ENCODE measurements at places on chromosomes 6 and 20.
A peak's percentile ranks its signal among the peaks of the same experiment; 100 is the strongest.

DNA sequence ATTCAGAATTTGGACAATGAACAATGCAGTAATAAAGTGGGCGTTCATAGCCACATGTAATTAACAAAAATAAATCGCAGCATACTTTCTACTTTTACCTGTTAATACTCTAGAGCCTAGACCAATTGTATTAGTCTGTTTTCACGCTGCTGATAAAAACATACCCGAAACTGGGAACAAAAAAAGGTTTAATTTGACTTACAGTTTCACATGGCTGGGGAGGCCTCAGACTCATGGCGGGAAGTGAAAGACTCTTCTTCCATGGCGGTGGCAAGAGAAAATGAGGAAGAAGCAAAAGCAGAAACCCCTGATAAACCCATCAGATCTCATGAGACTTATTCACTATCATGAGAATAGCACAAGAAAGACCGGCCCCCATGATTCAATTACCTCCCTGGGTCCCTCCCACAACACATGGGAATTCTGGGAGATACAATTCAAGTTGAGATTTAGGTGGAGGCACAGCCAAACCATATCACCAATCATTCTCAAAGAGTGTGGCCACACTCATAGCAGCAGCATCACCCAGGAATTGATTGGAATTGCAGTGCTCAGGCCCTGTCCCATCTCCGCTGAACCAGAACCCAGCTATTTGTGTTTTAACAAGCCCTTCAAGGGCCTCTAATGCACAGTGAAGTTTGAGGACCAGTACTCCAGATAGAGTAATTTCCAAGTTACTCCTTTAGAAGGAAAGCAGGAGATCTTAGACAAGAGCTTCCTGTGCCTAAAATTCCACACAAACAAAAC lies 650.0 kb downstream of the KIF16B start:
- DNase-seq: no peak

GRCh38 chr20:58141496-58141895 lies 87.0 kb downstream of the ANKRD60 start:
- no peak for DNase-seq

GRCh38 chr6:3726421-3726820 lies 25.1 kb downstream of the PXDC1 start:
- DNase-seq: no peak

DNA sequence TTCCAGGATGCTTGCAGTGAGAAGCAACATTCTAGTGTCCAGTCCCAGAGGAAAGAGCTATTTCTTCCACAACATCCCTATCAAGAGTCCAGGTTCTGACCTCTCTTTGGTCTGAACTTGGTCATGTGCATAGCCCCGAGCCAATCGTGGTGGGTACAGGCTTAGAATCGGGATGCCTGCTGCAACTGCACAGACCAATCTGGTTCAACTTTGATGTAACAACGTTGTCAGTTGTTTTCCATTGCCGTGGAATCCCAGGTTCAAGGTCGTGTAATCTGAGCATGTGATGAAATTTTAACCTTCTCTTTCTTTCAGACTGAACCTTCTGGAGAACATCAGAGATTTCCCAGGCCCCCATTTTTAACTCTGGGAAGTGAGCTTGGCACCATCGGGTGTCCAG lies 130.5 kb downstream of the ANKRD60 start:
- no peak for DNase-seq

DNA sequence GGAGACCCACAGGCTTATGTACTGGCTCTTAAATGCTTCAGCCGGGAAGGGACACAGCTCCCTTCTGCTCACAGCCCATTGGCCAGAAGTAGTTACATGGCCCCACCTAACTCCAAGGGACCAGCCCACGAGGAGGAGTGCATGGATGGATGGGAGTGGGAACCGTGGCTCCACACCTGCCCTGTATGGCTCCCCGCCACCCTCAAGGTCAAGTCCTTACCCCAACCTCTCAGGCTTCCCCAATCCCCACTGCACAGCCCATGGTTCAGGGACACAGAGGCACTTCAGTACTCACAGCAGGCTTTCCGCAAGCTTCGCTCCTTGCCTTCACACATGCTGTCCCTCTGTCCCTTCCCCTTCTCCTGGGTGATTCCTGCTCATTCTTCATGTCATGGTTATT lies 137.9 kb upstream of the KCNG1 start:
- no peak for DNase-seq

- no peak for DNase-seq
These were observed 97.3 kb downstream of the TBC1D32 start for GRCh38 chr6:121236984-121237383.

GRCh38 chr20:23612396-23612795 lies 6.7 kb upstream of the CST9 start:
- no peak for DNase-seq

DNA sequence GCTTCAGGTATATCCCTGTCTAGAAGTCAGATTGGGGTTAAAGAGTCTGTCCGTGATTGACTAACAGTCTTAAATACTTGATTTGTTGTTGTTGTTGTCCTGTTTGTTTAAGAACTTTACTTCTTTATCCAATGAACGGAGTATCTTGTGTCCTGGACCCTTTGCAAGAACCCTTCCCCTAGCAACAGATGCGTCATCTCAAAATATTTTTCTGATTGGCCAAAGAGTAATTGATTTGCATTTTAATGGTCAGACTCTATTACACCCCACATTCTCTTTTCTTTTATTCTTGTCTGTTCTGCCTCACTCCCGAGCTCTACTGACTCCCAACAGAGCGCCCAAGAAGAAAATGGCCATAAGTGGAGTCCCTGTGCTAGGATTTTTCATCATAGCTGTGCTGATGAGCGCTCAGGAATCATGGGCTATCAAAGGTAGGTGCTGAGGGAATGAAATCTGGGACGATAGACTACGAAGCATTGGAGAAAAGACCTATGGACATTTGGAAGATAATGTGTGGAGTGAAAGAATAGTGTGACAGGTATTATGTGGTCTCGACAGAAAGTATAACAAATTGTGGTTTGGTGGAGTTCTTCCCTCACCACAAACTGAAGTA lies at the start of gene HLA-DRA:
Gene HLA-DRA, plus strand, starts transcription at position 286 of the 613 bp plus-strand sequence. Its CDS starts 64 bp downstream, at position 350.
- DNase-seq: peak; percentile 80

GRCh38 chr6:10412461-10413261 lies 2.2 kb downstream of the TFAP2A start:
- peak; percentile 62 for DNase-seq

DNA sequence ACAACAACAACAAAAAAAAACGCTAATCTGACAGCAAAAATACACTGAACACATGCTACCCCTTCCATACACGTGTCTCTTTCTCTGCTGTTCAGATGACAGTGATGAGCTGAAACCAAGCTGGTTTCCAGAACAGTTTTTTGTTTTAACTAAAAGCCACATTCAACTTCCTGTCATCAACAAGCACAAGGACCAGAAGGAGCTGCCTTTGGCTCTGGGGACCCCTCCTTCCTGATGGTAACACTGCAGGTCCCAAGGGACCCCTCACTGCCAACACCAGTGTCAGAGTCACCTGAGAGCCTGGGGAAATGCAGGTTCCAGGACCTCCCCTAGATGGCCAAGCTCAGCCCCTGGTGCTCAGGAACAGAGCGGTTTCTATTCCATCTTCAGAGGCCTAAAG lies 6.0 kb downstream of the CST7 start:
- DNase-seq: no peak

GRCh38 chr20:62776692-62777527 lies 19.4 kb upstream of the MRGBP start:
- DNase-seq: no peak

GRCh38 chr6:147653631-147654030 lies 145.1 kb downstream of the SAMD5 start:
- DNase-seq: no peak

GRCh38 chr20:32621071-32621890 lies 36.1 kb upstream of the NOL4L start:
- DNase-seq: peak; percentile 58

DNA sequence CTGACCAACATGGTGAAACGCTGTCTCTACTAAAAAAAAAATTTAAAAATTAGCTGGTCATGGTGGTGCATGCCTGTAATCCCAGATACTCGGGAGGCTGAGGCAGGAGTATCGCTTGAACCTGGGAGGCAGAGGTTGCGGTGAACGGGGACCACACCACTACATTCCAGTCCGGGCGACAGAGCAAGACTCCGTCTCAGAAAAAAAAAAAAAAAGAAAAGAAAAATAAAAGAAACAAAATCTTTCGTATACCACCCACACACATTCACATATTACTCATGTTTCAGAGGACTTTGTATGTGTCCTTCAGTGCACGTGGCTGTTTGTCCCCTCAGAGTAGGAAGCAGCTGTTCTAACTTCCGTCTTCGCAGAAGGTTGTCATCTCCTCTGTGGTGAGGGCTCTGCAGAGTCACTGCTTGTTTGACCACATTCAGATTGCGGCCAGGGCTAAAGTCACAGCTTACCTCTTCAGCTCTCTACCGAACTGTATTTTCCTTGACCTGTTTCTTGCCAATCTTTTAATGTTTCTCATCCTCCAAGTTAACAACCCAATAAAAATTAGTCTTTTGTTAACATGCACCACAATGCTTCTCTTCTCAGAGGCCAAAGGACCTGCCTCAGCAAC lies 36.6 kb upstream of the HIVEP1 start:
- no peak for DNase-seq

DNA sequence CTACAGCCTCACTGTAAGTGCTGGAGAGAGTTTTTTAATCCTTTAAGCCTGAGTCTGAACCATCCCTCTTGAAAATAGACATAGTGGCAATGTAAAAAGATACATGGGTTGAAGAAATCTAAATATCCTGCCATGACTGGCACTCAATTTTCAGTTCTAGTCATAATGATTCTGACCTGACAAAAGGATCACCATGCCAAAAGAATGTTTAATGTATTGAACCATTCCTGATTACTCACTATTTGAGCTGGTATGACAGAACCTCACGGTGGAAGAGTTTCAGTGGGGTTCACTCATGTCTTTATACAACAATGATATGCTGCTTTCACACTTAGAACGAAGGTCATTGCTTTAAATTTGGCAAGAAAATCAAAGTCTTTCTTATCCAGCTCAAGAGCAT lies 93.4 kb downstream of the HIVEP2 start:
- DNase-seq: no peak

DNA sequence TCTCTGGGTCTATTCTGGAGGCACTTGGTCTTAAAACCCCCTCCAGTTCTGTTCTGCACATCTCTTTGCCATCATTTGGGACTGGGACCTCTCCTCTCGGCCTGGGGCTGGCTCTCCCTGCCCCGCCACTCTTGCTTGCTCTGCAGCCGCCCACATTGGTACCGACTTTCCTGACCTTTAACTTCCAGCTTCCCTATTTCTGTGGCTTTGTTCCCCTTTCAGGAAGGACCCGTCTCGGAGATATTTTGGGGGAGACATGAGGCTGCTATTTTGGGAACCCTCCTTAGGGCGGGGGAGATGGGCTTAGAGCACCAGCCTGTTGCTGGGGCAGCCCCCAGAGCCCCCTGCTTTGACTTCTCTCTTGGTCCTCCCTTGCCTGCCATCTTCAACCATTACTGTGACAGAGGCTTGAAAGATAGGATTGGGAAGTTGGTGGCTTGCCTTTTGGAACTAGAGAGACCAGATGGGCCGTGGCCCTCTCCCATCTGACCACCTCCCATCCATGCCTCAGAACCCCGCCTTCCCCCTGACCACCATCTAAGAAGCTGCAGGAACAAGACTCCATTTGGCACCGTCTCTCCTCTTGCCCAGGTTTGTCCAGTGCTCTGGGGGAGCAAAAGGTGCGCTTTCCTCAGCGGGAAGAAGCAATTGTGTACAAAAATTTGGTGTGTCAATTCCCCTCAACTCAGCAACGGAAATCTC lies 914 bp downstream of the TREM2 start:
- DNase-seq: no peak

DNA sequence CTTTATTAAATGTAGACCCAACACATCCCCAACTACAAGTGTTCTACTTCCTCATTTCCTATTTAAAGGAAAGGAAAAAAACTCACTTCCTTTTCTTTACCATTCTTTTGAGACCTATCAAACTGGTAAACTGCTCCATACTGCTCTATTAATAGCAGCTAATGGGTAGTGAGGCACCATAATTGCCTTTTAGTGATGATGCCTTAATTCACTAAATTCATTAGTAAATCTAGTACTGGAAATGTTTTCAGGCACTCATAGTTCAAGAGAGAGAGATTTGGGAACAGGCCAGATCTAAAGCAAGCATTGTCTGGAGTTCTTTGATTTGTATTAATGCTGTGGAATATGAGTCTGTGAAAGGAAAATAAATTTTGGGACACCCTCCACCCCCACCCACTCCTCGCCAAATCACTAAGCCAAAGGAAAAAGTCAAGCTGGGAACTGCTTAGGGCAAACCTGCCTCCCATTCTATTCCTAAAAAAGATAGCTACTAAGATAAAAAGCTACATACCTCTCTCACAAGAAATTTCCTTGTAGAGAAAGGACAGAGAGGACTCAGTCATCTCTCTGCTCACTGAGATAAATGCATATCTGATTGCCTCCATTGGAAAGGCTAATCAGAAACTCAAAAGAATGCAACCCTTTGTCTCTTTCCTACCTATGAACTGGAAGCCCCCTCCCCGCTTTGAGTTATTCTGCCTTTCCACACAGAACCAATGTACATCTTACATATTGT lies 13.6 kb upstream of the IBTK start:
- DNase-seq: no peak

GRCh38 chr6:73774311-73774774 lies 78.3 kb downstream of the CD109 start:
- peak; percentile 74 for DNase-seq

DNA sequence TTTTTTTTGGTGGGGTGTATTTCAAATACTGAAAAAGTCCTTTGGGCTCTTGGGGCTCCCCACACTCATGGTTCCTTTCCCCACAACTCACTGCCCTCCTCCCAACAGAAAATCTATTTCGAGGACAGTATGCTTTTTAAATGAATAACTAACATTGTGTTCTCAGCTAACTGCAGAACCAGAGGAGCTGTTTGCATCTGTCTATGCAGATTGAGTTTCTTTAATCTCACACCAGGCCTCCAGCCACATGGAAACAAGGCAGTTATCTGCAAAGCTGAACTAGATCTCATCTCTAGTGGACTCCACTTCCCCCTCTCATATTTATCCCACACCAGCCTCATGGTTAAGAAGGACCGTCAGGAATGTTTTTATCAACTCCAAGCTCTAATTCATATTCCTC lies 955.1 kb downstream of the KIF16B start:
- no peak for DNase-seq

GRCh38 chr6:81003894-81004293 lies 748.6 kb downstream of the TENT5A start:
- DNase-seq: no peak

DNA sequence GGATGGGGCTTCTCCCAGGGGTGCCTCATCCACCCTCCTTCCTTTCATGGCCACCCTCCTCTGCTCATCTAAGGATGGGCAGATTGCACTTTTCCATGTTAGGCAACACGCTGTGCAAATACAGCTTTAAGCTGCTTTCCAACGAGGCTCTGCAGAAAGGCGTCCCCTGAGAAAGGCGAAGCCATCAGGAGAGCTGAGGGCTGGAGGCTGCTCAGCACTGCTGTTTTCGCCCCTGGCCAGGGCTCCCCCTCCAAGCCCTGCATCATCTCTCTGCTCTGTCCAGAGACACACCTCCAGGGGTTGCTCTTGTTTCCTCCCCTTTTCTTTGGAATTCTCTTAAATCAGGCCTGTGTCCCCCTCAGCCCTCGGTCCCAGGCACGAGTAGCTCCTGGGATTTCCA lies 526.1 kb downstream of the CDH26 start:
- no peak for DNase-seq

GRCh38 chr20:8394308-8394945 lies 262.4 kb downstream of the PLCB1 start:
- peak; percentile 57 for DNase-seq

GRCh38 chr6:148869585-148869984 lies 122.8 kb downstream of the UST start:
- peak; percentile 79 for DNase-seq

GRCh38 chr6:131776985-131777384 lies 30.8 kb upstream of the ENPP1 start:
- DNase-seq: no peak

- DNase-seq: no peak
These were observed 932.1 kb downstream of the EYS start for GRCh38 chr6:64774881-64775280.

Measured in GM03348 (cell line).